ENCODE measurements at places on chromosomes 3 and 15.

DNA sequence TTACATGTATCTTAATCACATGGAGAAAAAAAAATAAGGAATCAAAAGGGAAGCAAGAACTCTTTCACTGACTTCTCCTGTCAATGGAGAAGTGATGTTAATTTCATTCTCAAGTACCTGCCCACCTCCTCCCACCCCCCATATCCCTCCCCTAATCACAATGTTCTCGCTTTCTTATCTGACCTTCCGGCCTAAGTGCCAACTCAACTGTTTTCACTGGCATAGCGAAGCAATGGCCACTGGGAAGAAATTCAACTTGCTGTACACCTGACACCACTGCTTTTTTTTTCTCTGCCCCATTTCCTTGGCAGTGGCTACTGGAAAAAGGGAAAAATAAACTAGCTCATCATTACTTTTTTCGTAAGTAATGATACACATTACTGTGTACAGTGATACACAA is 3.8 kb downstream of the SGO1 start:
- no peak for DNase-seq

GRCh38 chr15:42367041-42367440 is 7.7 kb downstream of the CAPN3 start:
- DNase-seq = no peak

GRCh38 chr15:74730619-74731316 is 5.4 kb upstream of the CYP1A1 start:
- no peak for DNase-seq

DNA sequence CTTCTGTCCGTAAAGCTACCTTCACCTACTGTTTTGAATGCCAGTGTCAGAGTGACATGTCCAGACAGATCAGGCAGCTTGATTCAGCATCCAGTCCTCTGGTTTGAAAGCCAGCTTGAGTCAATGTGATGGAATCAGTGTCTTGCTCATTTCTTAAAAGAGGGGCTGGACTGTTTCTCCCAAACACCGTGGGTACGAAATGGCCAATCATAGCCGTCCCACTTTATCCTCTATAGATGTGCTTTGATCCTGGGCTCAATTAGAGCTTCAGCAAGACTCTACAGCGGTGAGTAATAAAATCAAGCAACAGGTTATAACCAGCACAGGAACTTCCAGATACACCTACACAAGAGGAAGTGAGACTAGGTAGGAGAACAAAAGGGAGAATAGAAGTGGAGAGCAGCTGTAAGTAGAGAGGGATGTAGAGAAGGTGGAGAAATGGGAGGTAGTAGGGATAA is 17.0 kb upstream of the OR5K1 start:
- DNase-seq = no peak

DNA sequence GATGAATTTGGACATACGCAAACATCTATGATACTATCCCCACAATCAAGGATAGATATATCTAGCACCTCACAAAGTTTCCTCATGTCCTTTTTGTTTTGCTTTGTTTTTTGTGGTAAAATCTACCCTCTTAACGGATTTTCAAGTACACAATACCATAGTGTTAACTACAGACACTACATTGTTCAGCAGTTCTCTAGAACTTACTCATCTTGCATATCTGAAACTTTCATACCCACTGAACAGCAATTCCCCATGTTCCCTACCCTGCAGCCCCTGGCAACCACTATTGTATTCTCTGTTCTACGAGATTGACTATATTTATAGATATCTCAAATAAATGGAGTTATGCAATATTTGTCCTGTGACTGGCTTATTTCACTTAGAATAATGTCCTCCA is 58.1 kb upstream of the TJP1 start:
- DNase-seq = no peak

GRCh38 chr15:69394556-69395282 is 19.4 kb upstream of the KIF23 start:
- DNase-seq = peak; percentile 97

DNA sequence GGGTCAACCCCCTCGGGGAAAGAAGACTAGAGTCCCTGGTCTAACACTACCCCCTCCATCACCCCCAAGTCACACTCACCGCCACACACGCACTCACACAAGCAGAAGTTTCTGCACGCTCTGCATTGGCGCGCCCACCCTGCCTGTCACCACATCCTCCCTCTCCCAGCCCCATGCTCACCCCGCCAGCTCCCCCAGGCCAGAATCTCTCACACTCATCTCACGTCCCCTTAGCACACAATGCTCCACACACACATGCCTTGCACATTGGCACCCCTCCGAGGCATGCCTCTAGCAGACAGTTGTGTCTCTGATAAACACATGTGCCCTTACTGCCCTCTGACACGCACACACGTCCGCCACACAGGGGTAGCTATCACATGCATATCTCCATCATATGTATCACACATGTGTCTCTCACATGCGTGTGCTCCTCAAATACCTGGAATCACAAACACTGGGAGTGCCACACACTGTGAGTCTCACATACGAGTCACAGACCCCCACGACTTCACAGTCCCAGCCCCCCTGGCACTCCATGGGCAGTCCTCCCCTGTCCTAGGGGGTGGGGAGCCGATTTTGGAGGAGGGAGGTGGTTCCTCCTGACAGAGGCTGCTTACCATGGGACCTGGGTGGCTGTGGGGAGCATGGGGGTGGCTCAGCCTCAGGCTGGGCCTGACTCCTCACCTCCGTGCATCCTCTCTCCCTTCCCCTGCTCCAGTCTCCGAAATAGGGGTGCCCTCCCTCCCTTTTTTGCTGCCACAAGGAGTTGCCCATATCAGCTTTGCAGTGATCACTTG is 898 bp downstream of the FBLN2 start:
- DNase-seq = no peak

DNA sequence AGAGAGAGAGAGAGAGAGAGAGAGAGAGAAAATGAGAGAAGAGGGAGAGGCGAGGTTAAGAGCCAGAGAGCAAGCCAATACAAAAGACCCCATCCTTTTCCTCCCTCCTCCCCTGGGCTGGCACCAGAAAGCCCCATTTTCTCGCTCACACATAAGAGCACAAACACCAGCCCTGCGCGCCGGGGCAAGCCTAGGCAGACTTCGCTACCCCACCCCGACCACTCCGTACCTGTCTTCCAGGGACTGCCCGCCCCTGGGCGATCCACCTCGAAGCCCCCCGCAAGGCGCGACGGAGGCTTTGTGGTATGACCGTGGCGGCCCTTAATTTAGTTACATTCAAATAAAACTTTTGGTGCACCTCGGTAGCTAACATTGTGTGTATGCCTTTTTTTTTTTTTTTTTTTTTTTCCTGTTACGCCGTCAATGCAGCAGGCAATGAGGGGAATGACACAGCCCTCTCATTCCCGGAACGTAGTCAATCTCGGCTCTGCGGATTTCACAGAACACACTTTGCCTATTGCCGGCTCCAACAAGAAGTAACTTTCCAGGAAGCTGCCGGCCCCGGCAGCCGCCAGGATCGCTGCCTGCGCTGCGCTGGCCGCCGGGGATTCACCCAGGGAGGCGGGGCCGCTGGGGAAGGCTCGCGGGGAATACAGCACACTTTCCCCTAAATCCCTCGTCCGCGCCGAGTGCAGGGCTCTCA is 7.7 kb downstream of the BCL6 start:
- DNase-seq = peak; percentile 64

- DNase-seq = no peak
Measured at GRCh38 chr3:192597506-192597905, 129.8 kb downstream of the FGF12 start.

GRCh38 chr3:66532160-66532587 is 31.4 kb upstream of the LRIG1 start:
- peak; percentile 34 for DNase-seq

DNA sequence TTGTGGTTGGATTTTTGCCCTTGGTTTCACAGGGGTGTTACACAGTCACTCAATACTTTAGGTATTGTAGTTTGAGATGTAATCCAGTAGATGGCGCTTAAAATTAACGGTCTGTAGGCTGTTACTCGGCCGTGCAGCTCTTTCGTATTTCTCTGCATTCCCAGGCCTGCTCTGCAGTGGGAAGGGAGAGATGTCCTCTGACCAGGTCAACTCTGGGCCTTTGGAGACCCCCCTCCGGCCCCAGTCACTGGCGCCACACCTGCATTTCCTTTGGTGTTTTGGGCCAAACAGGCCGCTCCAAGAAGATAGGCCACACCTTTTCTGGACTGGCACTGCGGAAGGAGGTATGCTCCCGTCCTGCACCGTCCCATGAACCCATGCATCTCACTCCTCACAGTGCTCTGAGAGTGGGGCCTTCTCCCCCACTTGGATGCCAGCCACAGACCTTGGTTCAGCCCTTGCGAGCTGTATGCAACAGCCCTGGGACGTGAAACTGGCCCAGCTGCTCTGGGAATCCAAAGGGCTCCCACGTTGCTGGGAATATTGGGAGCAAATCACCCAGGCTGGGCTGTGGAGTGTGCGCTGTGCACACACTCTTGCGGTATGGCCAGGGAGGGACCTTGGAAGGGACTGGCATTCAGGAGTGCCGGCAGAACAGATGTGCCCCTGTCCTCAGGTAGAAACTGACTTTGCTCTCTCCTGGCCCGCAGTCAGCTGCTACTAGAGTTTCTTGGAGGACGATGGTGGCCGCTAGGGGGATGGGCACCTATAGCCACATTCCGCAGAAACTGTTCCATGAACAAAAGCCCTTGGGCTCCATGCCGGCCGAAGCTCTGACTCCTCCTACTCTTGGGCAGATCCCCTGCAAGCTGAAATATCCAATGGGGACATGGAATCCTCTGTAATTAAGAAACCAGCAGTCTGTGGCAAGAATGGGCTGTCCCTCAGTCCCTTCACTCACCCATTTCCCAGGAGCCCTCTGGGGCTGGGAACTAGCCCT is 410.5 kb upstream of the CADM2 start:
- DNase-seq = peak; percentile 77

GRCh38 chr15:70963199-70963598 is 70.6 kb downstream of the LRRC49 start:
- DNase-seq = no peak

DNA sequence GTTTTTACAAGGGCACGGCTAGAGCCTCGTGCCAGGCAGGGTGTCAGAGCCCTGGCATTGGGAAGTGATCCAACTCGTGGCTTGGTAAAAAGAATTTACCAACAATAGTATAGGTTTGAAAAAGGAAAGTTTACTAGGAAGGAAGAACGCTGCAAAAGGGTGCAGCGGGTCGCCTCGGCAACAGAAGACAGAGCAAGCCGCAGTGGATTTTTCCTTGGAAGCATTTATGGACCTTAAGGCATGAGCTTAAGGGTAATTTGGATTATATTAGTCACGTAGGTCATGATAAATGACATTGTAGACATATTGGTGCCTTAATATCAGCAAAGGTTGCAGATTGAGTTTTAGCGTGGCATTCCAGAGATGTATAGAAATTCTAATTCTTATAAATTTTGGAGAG is 163.4 kb upstream of the PPP2R3A start:
- DNase-seq = no peak

GRCh38 chr3:13263770-13264467 is 156.2 kb downstream of the NUP210 start:
- DNase-seq = no peak

DNA sequence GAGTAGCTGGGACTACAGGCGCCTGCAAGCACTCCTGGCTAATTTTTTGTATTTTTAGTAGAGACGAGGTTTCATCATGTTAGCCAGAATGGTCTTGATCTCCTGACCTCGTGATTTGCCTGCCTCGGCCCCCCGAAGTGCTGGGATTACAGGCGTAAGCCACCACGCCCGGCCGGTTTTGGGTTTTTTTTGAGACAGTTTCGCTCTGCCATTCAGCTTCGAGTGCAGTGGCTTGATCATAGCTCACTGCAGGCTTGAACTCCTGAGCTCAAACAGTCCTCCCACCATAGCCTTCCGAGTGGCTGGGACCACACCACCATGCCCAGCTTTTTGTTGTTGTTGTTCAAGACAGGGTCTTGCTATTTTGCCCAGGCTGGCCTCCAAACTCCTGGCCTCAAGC is 16.0 kb upstream of the SCAP start:
- no peak for DNase-seq

- peak; percentile 54 for DNase-seq
Measured at GRCh38 chr3:97822359-97822775, 556 bp downstream of the CRYBG3 start.

DNA sequence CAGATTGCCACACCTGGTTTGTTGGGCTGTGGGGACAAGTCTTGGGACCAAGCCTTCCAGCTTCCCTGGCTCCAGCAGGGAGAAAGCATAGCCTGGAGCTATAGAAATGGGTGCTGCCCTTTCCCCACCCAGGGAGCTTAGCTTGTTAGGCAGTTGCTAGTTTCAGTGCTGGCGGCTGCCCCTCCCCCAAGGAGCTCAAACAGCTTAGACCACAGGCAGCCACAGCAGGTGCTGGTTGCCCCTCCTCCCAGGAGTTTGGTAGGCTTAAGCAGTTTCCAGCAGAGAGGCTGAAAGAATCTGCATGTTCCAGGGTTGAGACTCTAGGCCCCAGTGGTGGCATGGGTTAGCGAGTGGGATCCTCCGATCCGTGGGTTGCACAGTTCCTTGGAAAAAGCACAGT is 889.7 kb downstream of the IGSF11 start:
- peak; percentile 31 for DNase-seq

DNA sequence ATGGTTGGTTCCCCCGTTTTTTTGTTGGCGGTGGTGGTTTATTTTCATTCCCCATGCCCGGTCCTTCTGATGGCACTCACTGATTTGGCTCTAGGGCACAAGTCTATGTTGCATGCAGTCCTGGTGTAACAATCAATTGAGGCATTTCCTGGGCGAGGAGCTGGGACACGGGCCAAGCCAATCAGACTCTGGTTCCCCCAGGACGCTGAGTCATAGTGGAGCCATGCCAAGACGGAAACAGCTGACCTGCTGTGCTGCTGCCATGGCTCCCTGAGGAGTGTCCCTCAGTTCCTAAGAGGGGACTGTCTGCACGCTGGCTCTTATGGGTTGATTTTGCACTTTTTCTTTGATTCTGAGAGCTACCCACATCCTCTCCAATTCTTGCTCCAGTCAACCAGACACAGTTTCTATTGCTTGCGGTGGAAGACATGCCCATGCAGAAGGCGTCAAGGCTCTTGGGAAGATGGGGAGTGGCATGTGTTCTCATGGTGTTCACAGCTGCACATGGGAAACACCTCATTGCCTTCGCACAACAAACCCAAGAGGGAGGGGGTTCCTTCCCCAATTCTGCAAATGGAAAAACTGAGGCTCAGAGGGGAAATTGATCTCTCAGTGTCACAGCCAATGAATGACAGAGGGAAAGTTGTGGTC is 28.3 kb upstream of the ALDH1L1 start:
- no peak for DNase-seq

- no peak for DNase-seq
Measured at GRCh38 chr15:75063338-75063737, 39.9 kb downstream of the PPCDC start.

- DNase-seq = peak; percentile 77
Measured at GRCh38 chr15:53978253-53978906, at the start of gene UNC13C. Gene UNC13C, plus strand, starts transcription at chr15:53978441. Its CDS starts 34,463 bp downstream, at chr15:54012904.

- no peak for DNase-seq
Measured at GRCh38 chr3:170636400-170636973, 50.6 kb upstream of the SLC7A14 start.
